ENCODE measurements at places on chromosomes 4 and X.

DNA sequence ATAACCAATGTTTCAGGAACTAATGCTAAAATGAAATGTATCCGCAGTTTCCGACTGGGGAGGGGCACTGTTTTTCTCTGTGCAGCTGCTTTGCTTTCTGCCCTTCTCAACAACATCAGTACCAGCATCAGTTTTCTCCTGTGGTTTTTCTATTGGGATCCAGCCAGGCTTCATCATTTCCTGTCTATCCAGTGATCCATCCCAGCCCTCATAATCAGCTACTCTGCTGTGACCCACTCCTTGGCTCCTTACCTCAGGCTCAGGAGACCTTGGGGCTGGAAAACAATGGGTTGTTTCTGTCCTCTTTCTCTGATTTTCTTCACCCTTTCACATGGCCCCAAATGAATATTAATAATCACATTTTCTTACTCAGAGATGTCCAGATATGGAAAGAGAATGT, 222.2 kb upstream of the DKK2 start:
- no peak for DNase-seq

- no peak for DNase-seq
These were observed 441.6 kb downstream of the GBA3 start for GRCh38 chr4:23134331-23134730.

DNA sequence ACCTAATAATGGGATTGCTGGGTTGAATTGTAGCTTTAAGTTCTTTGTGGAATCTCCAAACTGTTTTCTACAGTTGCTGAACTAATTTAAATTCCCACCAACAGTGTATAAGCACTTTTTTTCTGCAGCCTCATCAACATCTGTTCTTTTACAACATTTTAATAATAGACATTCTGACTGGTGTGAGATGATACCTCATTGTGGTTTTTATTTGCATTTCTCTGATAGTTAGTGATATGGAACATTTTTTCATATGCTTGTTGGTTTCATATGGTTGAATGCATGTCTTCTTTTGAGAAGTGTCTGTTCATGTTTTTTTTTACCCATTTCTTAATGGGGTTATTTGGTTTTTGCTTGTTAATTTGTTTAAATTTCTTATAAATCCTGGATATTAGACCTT, 1718.9 kb downstream of the C4orf33 start:
- DNase-seq = no peak

GRCh38 chr4:106429885-106430284, 61.3 kb upstream of the GIMD1 start:
- DNase-seq = no peak

- no peak for DNase-seq
These were observed 18.6 kb downstream of the HELT start for GRCh38 chr4:185036842-185037241.

GRCh38 chrX:111006116-111006515, 89.9 kb upstream of the PAK3 start:
- no peak for DNase-seq

DNA sequence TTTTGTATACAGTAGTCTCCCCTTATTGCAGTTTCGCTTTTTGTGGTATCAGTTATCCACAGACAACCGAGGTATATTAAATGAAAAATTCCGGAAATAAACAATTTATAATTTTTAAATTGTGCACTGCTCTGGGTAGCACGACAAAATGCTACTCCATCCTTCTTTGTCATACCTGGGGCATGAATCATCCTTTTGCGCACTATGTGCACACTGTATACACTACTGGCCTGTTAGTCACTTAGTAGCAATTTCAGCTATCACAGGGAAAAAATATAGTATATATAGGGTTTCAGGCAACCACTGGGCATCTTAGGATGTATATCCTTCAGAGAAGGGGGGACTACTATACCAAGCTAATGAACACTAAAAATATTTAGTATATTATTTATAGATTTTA, 198.8 kb upstream of the FAT4 start:
- no peak for DNase-seq

GRCh38 chrX:136386826-136387225, 86.1 kb downstream of the ADGRG4 start:
- DNase-seq = no peak
